ENCODE measurements at places on chromosomes 16 and 17. TPM values are rescaled to one million over a fixed set of nuclear protein-coding genes. Genes with fewer than 3 reads are reported as not detected.

The FBXW10B gene
- total RNA-seq = 1.9 TPM

The OR1A1 gene
- total RNA-seq = not detected

The RABEP2 gene
- 13.1 TPM for total RNA-seq

The KRTAP16-1 gene
- total RNA-seq = not detected

The GP1BA gene
- not detected for total RNA-seq

The C16orf90 gene
- not detected for total RNA-seq

The CCL4 gene
- not detected for total RNA-seq

The TBX6 gene
- 3.5 TPM for total RNA-seq

The PAFAH1B1 gene
- 333 TPM for total RNA-seq

The EVI2A gene
- 60.9 TPM for total RNA-seq
